ENCODE measurements at places on chromosomes 7 and 10. TPM values are rescaled to one million over a fixed set of nuclear protein-coding genes. Genes with fewer than 3 reads are reported as not detected.

Gene STAMBPL1
- 3.0 TPM for total RNA-seq

Gene BLNK
- total RNA-seq = 5.5 TPM

Gene AKR1D1
- not detected for total RNA-seq

Gene PILRA
- under 0.01 TPM for total RNA-seq

Gene TLX1
- under 0.01 TPM for total RNA-seq

Gene KDM7A
- 24.1 TPM for total RNA-seq

Gene CHAT
- not detected for total RNA-seq

Gene OGA
- total RNA-seq = 94.9 TPM

Gene CALHM1
- not detected for total RNA-seq

Gene HUS1
- total RNA-seq = 13.7 TPM

Gene ZNF746
- total RNA-seq = 19.2 TPM

Gene PNLIPRP3
- total RNA-seq = 13.0 TPM

Gene DEPP1
- 2.1 TPM for total RNA-seq

Data from tracheal epithelial cell (primary cell).